ENCODE measurements at places on chromosomes 12 and 14. TPM values are rescaled to one million over a fixed set of nuclear protein-coding genes. Genes with fewer than 3 reads are reported as not detected.

The ZNF385A gene
- total RNA-seq: 22.6 TPM

GRCh38 chr12:42804928-42805327, 215.4 kb upstream of the PRICKLE1 start:
- DNase-seq: no peak

GRCh38 chr12:3158851-3159465, 81.8 kb downstream of the TSPAN9 start:
- no peak for DNase-seq

GRCh38 chr12:117209626-117210025, 19.4 kb upstream of the FBXO21 start:
- no peak for DNase-seq

DNA sequence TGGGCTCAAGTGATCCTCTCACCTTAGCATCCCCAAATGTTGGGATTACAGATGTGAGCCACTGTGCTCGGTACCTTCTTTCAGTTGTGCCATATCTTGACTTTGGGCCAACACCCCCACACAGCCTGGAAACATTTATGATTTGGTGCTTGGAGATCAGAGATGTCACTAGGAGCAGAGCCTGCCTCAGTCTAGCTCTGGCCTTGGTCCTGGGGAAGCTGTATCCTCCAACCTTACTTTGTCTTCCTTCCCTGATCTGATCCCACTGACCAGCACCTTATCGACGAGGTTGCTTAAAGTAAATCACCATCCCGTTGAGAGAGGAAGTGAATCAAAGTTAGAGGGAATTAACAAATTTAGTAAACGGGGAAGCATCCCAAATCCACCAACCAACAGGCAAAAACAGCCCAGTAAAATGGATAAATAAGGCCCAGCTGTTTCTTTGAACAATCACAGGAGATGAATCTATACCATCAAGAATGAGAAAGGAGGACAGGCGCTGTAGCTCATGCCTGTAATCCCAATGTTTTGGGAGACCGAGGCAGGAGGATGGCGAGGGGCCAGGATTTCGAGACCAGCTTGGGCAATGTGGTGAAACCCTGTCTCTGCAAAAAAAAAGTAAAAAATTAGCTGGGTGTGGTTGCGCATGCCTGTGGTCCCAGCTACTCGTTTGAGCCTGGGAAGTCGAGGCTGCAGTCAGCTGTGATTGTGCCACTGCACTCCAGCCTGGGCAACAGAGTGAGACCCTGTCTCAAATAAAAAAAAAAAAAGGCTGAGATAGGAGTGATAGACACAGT, 3.4 kb downstream of the PLBD2 start:
- no peak for DNase-seq

DNA sequence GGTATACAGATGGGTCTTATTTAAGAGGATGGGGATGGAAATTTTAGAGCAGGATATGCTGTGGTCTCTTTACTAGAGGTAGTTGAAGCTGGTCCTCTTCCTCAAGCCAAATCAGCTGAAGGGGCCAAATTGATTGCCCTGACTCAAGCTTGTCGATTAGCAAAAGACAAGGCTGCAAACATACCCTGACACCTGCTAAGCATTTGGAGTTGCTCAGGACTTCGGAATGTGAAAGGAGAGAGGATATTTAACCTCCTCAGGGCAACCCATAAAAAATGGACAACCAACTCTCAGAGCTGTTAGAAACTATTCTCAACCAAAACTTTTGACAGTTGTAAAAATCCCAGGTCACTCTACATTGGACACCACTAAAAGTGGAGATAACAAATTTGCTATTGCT, 15.6 kb downstream of the PTGDR start:
- no peak for DNase-seq

DNA sequence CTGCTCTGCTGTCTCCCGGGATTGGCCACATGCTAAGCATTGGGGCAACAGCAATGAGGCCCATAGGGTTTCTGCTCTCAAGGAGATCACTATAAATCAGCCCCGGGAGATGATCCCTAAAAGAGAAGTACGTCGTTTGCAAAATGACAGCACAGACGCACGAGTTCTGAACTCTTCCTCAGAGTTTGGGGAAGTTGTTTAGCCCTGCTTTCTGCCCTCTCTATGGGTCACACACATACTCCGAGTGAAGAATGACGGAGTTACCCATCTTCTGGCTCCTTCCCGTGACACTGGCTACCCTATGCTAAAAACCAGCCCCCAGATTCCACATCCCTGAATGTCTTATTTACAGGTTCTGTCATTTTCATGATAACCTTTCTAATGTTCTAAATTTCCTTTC, 258.0 kb upstream of the PLEKHG7 start:
- DNase-seq: peak; percentile 71

- no peak for DNase-seq
Observed at GRCh38 chr14:105473033-105473676, 1.5 kb upstream of the CRIP2 start.

- no peak for DNase-seq
Observed at GRCh38 chr12:98417266-98417665, 98.1 kb upstream of the TMPO start.

DNA sequence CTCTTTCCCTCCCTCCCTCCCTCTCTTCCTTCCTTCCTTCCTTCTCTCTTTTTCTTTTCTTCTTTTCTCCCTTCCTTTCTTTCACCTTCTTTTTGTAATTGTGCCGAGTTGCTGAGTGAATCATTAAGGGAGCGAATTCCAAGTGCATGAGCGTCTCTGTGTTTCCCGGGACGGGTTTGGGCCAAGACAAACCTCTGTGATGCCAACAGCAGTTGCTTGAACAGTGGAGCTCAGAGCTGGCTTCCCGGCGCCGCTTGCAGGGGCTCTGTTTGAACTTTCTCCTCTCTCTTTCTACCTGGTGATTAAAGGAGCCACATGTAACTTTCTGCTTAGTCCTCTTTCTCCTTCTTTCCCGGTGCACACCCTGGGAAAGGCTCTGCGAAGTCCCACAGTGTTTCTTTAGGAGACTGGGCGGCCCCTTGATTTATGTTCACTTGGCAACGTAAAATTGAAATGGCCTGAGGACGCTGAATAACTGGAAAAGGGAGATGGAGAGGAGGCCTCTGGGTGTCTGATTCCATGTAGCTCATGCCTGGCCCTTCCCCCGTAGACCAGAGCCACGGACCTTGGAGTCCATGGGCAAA, 33.7 kb upstream of the MAP1LC3B2 start:
- no peak for DNase-seq

DNA sequence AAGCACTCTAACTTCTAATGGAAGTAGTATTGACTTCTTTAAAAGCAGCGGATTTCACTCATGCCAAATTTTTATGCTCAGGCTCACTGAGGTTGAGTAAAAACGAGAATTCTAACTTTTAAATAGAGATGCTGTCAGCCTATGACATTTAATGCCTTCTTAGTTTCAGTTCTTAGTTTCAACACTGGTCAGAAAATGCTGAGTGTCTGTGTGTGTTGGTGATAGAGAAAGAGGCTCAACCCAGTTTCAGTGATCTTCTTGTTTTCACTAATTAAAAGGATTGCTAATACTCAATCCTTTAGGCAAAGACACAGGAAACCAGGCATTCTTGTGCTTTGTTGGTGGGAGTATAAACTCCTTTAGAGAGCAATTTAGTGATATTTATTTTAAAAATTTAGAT, 31.0 kb downstream of the PEBP1 start:
- DNase-seq: no peak

Data from upper lobe of left lung (tissue), 6 donors.